ENCODE measurements at places on chromosomes 7 and 10.
A peak's percentile ranks its signal among the peaks of the same experiment; 100 is the strongest.

DNA sequence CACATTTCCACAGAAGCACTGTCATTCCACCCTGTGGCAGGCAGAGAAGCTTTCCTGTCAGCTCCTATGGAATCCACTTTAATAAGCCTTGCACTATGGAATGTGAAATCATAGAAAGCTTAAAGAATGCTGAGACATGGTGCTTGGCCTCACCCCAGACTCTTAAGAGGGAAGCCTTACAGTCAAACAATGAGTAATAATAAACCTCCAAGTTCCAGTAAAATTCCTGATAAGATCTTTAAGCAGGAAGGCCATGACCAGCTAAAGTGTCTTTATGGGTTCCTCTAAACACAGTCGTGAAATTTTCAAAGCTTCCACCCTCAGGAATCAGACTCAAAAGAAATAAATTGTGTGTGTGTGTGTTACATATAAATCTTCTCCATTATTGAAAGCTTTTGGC lies 11.9 kb upstream of the TEX36 start:
- ATAC-seq, result no peak

- no peak for ATAC-seq
These were observed 1151.1 kb downstream of the TYW1 start for GRCh38 chr7:68147614-68148238.

GRCh38 chr7:6164491-6164890 lies 107.9 kb downstream of the CYTH3 start:
- no peak for ATAC-seq

- ATAC-seq, result no peak
These were observed 206.4 kb upstream of the LRRTM3 start for GRCh38 chr10:66719483-66719882.

DNA sequence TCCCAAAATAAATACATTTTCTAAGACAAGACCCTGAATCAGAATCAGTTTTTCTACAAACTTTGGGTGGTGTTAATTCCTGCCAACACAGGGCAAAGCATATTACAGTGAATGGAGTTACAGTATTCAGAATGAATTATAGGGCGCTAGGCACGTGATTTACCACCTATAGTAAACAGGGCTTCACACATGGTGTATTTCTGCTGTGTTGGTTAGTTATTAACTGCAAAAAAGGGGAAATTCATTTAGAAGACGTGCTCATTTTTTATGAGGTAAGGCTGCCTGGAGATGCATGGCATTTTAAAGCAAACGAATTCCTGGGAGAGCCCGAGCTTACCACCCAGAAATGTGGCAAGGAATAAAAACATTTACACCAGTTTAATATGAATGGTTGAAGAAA lies 393.8 kb downstream of the LRMDA start:
- no peak for ATAC-seq

- ATAC-seq, result no peak
These were observed 6.1 kb downstream of the CHRM2 start for GRCh38 chr7:136874393-136875032.

- peak; percentile 53 for ATAC-seq
These were observed 249.4 kb downstream of the TCF7L2 start for GRCh38 chr10:113199459-113199858.

- no peak for ATAC-seq
These were observed 16.3 kb downstream of the VSTM4 start for GRCh38 chr10:49099046-49099445.

DNA sequence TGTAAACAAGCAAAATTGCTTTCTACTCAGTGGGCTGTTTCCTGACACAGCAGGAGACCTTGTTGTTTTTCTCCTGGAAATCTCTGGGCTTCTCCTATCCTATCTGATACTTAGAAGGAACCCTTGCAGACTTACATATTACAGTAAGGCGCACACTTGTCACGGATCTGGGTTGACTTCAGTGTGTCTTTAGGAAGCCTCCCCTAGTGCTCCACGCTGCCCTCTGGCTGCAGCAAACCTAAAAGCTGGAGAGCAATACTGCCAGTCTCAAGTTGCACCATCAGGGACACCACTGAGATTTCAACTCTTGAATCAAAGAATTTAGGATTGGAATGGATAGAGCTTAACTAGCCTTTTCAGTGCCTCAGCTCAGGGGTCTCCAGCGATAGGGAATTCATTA lies 495.3 kb downstream of the LRMDA start:
- no peak for ATAC-seq

- no peak for ATAC-seq
These were observed 63.3 kb upstream of the PDGFA start for GRCh38 chr7:582931-583330.

DNA sequence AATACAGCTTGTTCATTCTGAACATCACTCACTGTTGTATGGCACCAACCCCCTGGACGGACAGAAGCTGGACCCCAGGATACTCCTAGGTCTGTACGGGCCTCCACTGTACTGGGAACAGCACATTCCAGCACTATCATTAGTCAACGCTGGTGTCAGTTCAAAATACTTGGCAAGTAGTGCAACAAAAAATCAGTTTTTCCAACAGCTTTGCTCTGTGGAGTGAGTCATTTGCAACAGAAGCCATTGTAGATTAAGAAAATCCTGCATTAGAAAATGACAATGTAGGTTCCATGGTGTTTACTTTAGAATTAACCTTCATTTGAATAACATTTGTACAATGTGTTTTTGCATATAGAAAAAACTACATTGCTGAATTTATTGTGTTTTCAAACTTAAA lies 266.6 kb downstream of the HDAC9 start:
- ATAC-seq, result peak; percentile 56

- ATAC-seq, result no peak
These were observed 37.5 kb upstream of the ARID5B start for GRCh38 chr10:61863981-61864380.

- ATAC-seq, result no peak
These were observed 15.8 kb downstream of the MACC1 start for GRCh38 chr7:20201380-20201779.

- peak; percentile 44 for ATAC-seq
These were observed 4.8 kb downstream of the GRIFIN start for GRCh38 chr7:2471396-2471795.

DNA sequence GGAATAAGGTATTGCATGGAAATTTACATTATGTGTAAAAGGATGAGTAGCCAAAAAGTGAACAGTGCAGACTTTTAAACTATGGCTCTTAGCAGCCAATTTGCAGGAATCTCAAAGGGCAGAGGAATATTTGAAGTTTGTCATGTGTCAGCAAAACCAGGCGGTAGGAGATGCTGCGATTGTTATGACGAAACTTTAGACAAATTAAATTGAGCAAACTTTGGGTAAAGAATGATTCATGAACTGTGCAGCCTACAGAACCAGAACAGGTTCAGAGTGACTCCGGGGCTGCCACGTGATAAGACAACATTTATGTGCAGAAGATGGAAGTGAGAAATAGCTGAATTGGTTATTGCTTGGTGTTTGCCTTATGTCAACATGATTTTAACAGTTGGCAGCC lies 39.2 kb upstream of the CCDC6 start:
- no peak for ATAC-seq

GRCh38 chr10:101040061-101040460 lies 9.0 kb downstream of the SFXN3 start:
- ATAC-seq, result no peak

- ATAC-seq, result no peak
These were observed 138.5 kb downstream of the SEMA3A start for GRCh38 chr7:84055904-84056605.

DNA sequence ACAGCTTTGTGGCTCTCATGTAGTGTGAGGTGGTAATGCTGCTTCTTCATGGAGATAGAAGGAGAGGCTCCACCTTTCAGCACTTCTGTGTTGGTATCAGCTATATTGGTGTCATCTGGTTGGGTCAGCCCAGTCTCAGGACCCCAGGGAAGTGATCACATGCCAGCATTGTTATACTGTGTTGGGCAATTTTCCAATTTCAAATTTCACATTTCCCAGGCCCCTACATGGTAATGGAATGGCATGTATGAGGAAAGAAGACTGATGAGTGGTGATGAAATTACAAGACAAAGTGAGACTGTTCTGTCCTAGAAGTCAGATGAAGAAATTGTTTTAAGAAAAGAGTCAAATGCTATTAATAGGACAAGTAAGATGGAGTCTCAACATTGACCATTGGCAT lies 3.7 kb upstream of the AKR1C3 start:
- ATAC-seq, result no peak

DNA sequence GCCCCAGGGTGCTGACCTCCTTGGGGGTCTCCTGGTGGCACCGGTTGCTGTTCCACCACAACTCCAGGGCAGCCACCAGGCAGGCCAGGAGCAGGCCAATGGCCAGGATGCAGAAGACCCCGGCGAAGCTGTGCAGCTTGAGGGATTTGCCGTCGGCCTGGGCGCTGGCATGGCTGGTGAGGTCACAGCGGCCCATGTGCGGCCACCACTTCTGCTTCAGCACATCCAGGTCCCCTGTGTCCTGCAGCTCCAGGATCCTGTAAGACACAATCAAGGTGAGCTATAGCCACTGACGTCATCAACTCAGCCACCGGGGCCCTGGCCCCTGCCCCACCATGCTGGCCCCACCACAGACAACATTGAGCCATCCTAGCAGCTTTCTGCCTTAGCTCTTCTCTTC lies 753.2 kb downstream of the GRID1 start:
- ATAC-seq, result no peak

GRCh38 chr10:110755781-110756180 lies 111.6 kb downstream of the RBM20 start:
- peak; percentile 45 for ATAC-seq

GRCh38 chr7:155785536-155785935 lies 26.7 kb downstream of the SHH start:
- ATAC-seq, result no peak

GRCh38 chr10:14608381-14609001 lies 166.2 kb downstream of the FAM107B start:
- no peak for ATAC-seq

DNA sequence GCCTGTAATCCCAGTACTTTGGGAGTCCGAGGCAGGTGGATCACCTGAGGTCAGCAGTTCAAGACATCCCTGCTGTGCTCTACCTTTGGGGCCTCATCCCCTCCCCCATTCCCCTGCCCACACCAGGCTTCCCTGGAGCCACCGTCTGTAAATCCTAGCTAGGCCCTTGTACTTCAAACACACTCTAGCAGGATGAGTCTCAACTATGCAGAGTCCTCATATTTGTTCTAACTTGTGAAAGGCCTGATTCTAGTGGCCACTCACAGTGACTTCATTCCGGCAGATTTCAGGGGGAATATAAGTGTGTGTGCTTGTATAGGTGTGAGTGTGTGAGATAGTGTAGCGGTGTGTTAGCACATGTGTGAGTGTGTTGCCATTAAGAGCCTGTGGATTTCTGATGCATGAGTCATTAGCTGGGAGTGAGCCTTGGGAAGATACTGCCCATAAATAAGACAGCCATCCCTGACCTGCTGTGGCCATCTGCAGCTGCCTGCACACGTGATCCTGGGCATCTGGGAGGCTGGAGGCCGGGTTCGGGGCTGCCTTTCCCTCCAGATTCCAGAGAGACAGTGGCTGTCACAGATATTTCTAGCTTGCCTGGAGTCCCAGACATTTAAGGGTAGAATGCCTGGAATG lies 1.7 kb upstream of the NEURL1 start:
- ATAC-seq, result peak; percentile 72

Measured in motor neuron (in vitro differentiated cells).